ENCODE measurements at places on chromosomes 6 and 20.
A peak's percentile ranks its signal among the peaks of the same experiment; 100 is the strongest.

GRCh38 chr6:147758303-147758702, 249.8 kb downstream of the SAMD5 start:
- DNase-seq, result no peak

- no peak for DNase-seq
Observed at GRCh38 chr20:61736751-61737310, 328.9 kb downstream of the TAF4 start.

DNA sequence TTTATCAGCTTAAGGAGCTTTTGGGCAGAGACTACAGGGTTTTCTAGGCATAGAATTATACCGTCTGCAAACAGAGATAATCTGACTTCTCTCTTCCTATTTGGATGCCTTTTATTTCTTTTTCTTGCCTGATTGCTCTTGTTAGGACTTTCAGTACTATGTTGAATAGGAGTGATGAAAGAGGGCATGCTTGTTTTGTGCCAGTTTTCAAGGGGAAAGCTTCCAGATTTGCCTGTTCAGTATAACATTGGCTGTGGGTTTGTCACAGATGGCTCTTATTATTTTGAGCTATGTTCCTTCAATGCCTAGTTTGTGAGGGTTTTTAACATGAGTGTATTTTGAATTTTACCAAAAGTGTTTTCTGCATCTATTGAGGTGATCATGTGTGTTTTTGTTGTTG, 192.8 kb upstream of the PHACTR1 start:
- no peak for DNase-seq

GRCh38 chr6:142850679-142851423, 94.1 kb downstream of the HIVEP2 start:
- no peak for DNase-seq

DNA sequence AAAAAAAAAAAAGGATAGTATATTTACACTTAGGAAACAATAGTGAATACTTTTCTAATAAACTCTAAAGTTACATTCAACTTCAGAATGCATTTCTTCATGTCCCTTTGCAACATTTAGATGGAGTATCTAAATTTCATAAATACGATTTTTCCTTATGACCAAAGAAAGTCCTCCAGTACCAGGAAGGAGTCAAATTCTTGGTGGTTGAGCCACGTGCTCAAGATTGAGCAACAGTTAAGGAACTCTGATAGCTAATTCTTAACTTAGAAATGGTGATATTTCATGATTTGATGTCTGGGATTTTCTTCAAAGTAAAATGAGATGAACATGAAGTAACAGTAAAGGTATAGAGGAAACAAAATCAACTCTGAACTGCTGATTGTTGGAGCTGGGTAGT, 92.7 kb downstream of the SASH1 start:
- no peak for DNase-seq

GRCh38 chr20:11153819-11154218, 480.0 kb upstream of the JAG1 start:
- DNase-seq, result no peak

DNA sequence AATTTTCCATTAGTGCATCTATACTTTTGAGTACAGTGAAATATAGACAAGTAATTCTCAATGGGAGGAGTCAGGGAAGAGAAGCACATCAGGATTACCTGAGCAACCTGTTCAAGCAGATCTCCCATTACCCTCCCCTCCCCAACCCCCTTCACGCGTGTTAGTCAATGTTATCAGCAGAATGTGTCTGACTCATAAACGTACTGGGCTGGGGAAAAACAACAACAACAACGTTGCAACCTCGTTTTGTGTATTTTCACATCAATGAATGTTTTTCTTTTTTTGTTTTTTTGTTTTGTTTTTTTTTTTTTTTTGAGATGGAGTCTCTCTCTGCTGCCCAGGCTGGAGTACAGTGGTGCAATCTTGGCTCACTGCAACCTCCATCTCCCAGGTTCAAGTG, 287.0 kb upstream of the STXBP5 start:
- DNase-seq, result no peak

DNA sequence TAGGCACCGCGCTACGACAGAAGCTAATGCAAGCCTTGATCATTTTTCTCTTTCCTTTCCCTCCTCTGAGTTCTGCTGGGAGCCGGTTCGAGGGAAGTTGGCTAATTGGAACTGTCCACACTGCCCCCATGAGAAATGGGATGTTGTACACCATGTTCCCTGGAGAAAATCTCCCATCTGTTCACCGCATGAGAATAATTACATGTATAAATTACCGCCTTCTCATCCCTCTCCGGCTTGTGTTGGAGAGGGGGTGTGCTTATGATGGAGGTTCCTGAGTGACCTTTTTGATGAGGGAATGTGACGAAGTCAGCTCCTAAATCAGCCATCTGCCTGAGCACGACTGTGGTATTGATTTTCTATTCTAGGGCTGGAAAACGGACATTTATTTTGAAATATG, 320.2 kb upstream of the SULF2 start:
- DNase-seq, result no peak

GRCh38 chr20:11979306-11979990, 61.8 kb downstream of the BTBD3 start:
- DNase-seq, result no peak

- no peak for DNase-seq
Observed at GRCh38 chr6:166470029-166470862, 87.5 kb upstream of the MPC1 start.

DNA sequence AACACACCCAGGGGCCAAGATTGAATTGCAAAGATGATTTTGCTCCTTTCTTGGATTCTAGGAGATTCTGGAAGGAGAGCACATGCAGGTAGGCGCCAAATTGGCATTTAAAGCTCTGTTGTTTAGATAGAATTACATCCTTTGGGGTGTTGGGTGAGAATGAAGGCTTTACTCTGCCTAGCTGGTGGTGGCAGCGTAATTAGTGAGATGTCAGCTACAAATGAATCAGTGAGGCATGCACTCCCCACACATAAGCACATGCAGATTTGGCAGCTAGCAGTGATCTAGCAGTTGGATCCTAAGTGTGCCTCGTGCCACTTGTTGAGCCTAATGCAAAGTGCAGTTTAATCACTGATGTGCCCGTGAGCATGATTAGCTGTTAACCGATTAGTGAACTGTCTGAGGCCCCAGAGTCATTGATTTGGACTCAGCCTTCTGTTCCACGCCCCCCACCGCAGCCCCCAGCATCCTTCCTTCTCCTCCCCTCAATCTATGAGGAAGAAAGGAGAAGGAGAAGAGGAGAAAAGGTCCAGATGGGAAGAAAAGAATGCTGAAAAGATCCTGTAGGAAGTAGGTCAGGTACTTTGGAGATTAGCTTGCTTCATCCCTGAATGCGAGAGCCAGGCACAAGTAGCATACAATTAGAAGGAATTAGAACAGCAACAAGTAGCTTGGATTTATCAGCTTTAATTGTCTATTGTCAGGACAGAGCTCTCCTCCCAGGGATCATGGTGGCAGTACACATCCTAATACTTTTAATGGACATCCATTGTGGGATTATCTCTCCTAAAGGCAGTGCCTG, 6.0 kb upstream of the PRDM1 start:
- DNase-seq, result no peak

DNA sequence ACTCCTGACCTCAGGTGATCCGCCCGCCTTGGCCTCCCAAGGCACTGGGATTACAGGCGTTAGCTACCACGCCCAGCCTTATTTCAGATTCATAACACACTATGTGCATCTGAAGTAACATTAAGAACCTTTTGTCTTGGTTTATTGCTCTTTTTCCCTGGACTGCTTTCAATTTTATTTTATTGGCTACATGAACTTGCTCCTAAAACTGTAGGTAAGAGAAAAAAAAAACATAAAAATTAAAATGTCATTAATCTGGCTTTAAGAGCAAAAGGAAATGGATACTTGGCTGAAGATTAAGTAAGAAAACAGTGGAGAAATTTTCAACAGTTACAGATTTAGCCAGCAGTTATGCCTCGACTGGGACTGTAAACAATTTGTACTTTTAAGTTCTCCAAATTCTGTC, 62.5 kb downstream of the GJA1 start:
- DNase-seq, result no peak

DNA sequence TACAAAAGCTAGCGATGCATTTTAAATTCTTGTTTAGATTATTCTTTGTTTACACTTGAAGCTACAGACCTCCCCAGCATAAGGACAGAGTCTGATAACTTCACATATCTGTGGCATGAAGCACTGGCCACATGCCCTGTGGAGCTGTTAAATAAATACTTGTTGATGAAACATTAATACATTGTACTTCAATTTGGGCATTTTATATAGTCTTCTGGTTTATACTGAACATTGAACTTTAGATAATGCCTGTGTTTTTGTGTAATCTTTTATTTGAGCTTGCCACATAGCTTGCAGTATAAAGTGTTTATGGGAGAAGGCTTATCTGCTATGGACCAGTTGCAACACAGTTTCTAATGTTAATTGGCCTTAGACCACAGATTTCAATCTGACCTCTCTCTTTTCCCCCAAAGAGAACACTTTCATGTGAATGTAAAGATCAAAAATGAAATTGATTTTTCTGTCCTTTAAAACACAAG, 48.2 kb downstream of the FRK start:
- DNase-seq, result no peak

GRCh38 chr6:134351615-134352474, 33.9 kb upstream of the SGK1 start:
- DNase-seq, result no peak

DNA sequence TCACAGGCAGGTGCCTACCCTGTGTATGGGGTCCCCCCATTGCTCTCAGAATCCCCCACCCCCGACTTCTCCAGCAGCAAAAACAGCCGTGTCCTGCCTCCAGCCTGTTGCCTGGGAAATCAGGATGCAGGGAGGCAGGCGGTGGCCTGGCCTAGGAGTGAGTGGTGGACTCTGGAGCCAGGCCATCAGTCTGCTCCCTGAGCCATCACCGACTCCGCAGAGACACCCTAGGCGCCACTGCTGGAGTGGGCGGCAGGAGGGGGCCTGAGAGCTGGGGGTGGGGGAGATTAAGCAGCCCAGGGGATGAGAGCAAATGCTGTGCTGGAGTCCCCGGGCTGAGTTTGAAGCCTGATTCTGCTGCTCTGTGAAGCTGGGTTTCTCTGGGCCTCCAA, 93.2 kb downstream of the CD40 start:
- DNase-seq, result no peak

- DNase-seq, result no peak
Observed at GRCh38 chr6:145271040-145271439, 464.3 kb downstream of the EPM2A start.

- no peak for DNase-seq
Observed at GRCh38 chr6:127475135-127475822, 16.1 kb upstream of the KIAA0408 start.

DNA sequence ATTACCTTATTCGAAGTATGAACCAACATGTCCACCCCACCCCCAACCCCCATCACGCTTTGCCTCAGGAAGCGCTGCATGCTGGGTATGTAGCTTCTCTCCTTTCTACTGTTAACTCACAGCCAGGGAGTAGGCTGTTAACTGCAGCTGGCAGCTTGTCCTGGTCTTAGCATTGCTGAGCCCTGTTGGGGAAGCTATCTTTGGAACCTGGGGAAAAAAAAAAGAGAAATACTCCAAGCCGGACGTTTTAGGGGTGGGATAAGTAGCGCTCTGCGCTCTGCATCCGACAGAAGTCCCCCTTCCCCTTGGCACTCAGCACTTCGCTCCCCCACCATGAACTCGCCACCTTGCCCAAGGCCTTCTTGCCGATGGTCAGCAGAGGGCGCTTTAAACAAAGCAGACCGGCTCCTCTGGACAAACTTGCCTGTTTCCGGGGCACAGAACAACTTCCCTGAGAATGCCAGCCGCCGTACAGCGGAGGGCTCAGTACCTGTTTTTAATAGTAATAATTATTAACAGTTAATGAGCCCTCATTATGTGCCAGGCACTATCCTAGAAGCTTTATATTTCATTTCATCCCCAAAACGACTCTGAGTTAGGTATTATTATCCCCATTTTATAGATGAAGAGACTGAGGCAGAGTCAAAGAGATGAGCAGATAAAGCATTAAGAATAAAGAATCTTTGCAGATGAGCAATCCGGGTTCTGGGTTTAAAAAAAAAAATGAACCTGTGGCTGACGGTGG, 35.2 kb upstream of the MDFI start:
- DNase-seq, result peak; percentile 75

- no peak for DNase-seq
Observed at GRCh38 chr6:36067374-36068011, 39.9 kb downstream of the MAPK14 start.

- peak; percentile 26 for DNase-seq
Observed at GRCh38 chr20:58864346-58864745, 11.8 kb downstream of the GNAS start.

DNA sequence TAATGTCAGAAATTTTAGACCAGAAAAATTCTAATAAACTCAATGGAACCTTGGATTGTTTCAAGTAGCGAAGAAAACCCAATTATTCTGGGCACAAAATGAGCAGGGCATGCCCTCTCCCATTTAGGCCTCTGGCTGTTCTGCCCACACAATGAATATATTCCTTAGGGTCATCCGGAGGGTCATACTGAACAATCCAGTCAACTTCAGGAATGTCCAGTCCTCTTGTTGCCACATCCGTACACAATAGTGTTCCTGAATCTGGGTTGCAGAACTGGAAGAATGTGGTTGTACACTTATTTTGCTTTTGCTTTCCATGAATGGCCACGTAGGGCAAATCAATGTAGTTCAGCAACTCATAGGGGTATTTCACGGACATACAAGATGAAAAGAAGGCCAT, 23.4 kb upstream of the RNF144B start:
- no peak for DNase-seq

- DNase-seq, result no peak
Observed at GRCh38 chr6:97689078-97689754, 406.2 kb upstream of the MMS22L start.

GRCh38 chr6:148761527-148762011, 14.7 kb downstream of the UST start:
- DNase-seq, result peak; percentile 72

DNA sequence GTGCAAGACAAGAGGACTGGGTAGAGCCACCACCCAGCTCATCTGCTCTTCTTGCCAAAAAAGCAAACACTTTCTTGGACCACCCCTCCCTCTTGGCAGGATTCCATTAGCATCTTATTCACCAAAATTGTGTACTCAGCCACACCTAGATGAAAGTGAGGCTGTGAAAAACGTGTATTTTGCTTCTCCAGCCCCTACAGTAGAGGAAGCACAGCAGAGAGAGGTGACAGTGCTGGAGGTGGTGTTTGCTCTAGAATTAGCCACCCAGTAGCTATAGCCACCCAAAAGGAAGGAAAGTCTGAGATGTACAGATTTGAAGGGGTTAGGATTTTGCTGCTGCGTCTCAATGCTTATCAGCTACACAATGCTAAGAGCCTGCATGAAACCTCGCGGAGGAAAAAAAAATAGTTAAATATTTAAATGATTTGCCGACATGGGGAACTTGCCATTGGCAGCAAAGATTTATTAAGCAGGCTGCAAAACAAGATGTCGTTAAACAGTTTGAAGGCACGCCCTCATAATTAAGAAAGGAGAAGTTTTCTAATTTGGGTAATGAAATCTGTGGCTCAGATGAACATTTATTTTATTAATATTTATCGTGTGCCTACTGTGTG, 287.3 kb downstream of the ZNF217 start:
- DNase-seq, result no peak

Measured in naive B cell (primary cell).